ENCODE measurements at places on chromosomes 5 and 9.

GRCh38 chr5:124755565-124755964 is 9.1 kb upstream of the ZNF608 start:
- DNase-seq, result no peak

- no peak for DNase-seq
Measured at GRCh38 chr9:135076876-135077430, 10.5 kb upstream of the OLFM1 start.

GRCh38 chr5:4418084-4418483 is 722.0 kb upstream of the ADAMTS16 start:
- no peak for DNase-seq

DNA sequence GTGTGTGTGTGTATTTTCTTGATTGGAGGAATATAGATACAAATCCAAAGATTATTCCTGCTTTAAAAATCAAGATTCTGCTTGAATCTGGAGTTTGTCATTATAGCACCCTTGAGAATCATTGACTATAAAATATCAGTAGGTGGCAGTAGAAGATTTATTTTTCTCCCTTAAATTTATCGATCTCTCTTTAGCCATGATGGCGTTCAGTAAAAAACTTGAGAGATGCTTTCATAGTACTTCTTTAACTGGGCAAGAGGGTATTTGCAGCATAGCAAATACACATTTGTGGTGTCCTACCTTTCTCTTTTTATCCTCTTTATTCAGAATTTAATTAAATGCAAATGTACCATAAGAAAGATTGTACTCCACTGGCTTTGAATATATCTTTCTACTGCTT is 307.7 kb downstream of the ADGRV1 start:
- DNase-seq, result no peak

GRCh38 chr5:95810305-95811125 is 12.0 kb downstream of the GLRX start:
- no peak for DNase-seq

DNA sequence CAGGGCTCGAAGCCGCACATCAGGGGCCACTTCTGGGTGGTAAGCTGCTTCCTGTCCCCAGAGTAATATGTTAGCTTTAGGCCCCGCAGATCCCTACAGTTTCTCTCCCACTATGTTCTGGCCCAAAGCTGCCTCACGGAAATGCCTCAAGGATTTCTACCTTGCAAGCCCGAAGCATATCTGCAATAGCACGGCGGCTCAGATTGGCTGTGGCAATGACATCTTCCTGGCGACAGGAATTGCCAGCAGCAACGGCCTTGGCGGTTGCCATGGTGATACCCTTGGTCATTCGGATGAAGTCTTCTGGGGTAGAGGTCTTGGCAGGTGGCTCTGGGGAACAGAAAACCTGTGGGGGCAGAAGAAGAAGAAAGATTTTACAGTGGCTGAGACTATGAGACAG is 10.3 kb upstream of the TPM2 start:
- no peak for DNase-seq

GRCh38 chr9:20479419-20480155 is 142.7 kb downstream of the MLLT3 start:
- DNase-seq, result no peak

DNA sequence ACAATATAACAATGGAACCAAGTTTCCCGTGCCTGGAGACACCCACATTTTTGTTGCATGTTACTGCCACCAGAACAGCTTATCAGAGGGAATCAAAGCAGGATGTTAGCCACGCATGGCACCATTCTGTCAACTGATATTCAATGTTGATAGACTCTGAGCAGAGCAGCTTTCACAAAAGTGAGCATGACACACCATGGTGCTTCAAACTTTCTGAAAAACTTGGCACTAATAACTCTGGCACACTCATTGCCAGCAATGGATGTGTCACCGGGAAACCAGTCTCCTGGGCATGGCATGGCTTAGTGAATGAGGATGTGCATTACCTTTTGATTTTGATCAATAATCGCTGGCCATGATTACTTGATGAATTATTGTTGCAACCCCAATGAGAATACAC is 19.7 kb downstream of the NIPSNAP3B start:
- DNase-seq, result no peak

DNA sequence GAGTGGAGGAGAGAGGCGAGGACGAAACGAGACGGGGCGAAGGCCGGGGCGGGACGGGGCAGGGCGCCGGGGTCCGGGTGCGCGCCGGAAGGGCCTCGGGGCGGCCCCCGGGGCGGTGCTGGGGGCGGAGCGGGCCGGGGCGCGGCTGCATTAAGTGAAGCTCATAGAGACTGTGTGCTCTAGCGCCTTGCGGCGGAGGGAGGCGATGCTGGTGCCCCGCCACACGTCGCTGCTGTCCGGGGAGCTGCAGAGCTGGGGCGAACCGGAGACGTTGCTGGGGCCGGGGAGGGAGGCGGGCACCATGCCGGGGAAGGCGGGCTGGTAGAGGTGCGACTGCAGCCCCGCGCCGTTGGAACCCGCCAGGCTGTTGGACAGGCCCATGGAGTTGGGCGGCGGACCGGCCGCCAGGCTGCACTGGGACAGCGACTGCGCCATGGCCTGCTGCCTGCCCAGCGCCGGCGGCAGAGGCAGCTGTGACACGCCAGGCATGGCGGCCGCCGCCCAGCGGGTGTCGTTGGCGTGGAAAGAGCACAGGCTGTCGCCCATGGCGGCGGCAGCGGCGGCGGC is 8.3 kb downstream of the OTP start:
- no peak for DNase-seq

DNA sequence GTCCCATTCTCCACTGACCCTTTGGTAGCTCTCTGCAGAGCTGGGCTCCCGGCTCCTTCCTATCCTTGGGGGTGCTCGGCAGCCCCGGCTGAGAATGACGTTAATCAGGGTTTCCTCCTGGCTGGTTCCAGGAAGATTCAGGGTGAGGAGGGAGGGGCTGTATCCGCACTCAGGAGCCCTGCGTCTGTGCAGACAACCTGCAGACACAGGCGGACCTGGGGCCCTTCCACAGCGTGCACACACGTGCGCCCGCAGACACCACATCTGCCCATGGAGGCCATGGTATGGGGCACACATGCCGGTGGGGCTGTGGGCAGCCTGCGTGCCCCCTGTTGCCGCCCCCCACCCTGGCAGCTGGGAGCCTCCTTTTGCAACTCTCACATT is 66.6 kb upstream of the RNU6ATAC start:
- no peak for DNase-seq

DNA sequence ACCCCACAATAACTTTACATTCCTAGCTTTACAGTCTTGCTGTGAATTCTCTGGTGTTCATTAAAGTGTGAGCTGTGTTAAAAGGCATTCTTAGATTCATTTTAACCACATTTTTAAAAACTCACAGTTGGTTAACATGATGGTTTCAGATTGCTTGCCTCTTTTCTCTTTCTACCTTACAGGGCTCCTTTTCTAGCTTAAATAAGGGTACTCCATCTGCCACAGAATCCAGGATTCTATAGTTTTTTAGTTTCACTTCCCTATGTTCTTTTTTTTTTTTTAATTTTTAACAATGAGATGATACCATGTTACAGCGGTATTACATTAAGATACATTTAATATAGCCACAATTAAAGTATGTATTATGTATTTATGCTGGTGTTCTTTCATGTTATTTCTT is 3.9 kb upstream of the FBXO4 start:
- DNase-seq, result no peak

DNA sequence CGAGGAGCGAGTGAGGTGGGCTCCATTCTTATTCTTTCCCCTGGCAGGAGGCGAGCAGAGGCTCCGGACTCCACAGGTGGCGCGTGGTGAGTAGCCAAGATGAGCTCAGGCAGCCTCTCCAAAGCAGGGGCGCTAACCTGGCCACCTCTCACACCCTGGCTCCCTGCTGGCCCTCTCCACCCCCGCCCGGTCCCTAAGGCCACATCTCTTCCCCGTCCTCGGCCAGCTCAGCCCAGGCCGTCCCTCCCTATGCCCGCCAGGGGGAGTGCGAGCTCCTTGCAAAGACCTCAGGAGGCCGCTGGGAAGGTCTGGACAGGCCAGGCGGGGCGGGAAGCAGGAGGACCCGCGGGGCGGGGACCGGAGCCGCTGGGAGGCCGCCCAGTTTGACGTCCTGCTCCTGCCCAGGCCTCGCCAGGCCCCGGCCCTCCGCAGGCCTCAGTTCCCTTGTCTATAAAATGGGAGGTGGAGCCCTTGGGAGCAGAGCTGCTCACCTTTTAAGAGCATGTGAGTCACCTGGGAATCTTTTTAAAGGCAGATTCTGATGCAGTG is 46.3 kb upstream of the GGTA1 start:
- DNase-seq, result peak; percentile 11

DNA sequence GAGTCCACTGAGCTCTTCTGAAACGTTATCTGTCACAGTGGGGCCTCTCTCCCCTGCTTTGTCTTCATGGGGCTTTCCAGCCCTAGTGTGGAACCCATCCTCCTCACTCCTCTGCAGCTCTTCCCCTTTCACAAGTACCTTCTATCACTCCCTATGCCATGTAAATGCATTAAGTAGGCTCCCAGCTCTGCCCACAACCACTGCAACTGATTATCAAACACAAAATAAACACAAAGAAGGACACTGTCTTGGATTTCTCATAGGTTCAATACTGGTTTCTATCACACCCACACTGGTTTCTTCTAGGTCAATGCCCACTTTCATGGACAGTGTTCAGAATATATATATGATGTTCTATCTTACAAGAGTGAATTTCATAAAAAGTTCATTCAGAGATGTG is 139.4 kb downstream of the GNAQ start:
- DNase-seq, result no peak

DNA sequence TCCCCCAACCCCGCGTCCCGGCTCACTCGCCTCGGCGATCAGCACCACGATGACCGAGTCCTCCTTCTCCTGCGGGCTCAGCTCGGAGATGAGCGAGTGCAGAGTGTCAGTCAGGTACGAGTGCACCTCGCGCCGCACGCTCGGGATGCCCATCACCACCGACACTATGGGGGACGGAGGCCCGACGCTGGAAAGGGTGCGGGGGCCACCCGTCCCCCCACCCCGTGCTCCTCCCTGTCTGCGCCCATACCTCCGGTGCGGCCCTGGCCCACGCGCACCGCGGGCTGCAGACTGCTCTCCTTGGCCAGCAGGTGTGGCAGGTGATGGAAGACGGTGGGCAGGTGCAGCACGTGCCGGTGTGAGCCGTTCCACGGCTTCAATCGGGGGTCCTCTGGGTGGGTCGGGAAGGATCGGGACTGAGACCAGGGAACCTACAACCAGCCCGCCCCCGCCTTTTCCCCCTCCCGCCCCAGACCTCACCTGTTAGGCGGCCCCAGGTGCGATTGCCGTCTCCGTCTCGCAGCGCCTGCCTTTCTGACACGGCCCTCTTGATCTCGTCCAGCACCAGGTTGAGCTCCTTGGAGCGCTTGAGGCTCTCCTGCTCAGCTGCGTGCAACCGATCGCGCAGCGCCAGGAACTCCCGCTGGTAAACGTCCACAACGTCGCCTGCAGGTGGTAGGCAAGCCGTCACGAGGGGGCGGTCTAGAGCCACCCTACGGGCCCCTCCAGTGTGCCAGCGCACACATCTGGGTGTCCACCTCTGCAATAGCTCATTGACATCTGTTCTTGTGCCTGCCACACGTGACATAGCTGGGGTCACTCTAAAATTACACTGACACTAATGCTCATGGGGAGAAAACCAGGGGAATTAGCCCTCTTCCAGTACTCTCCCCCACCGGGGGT is 5.1 kb downstream of the MGAT4B start:
- DNase-seq, result no peak

DNA sequence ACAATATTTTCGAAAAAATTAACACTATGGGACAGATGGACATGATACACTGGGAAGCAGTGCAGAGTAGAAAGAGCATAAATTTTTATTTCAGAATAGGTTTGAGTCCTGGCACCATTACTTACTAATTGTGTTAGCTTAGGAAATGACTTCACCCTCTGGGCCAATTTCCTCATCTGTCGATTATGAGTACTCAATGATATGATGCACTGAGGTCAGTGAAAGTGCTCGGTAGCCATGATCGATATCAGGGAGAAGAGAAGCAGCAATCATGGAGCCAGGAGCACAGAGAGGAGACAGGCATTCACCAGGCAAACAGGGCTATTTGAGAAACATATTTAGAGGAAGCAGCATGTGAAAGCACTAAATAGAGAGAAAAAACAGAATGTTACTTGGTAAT is 29.4 kb downstream of the NR6A1 start:
- no peak for DNase-seq

GRCh38 chr9:108003526-108003925 is 514.0 kb upstream of the KLF4 start:
- DNase-seq, result no peak

GRCh38 chr5:2904399-2904798 is 152.9 kb upstream of the IRX2 start:
- no peak for DNase-seq

DNA sequence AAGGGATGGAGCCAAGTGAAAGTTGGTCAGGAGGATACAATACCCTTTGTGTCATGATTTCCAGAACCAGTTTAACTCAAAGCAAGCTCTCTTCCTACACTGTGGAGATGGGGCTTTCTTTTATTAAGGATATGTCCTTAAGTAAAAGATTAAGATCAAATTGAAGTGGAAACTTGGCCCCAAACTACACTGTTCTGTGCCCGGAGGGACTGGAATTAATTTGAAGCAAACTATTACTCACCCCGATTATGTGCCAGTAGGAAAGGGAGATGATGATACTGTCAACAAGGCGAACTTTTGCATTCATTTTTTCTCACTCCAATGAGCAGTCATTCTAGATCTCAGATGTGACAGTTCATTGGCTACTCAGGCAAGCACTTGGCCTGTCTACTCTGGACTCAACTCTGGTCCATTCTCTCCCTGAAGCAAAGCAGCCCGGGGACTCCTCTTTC is 186.7 kb downstream of the NTRK2 start:
- no peak for DNase-seq

- no peak for DNase-seq
Measured at GRCh38 chr9:101398930-101399642, 435 bp downstream of the ZNF189 start.

DNA sequence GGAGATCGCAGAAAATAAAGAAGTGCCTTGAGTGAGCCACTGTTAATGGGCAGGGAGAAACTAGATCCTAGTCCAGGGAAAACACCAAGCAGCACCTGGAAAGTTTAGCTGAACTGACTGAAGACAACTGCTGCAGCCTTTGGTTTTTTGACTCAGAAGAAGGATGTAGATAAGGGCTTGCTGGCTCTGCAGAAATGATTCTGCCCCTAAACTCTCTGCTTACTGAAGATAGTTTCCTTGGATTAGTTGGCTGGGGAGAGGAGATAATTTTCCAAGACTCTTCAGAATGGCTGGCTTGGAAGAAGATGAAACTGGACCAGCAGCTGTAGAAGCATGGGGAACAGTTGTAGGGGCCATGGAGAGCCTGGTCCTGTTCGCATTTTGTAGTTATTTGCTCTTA is 471.8 kb downstream of the KDM4C start:
- no peak for DNase-seq

- no peak for DNase-seq
Measured at GRCh38 chr5:134893748-134894505, 11.0 kb upstream of the PCBD2 start.

DNA sequence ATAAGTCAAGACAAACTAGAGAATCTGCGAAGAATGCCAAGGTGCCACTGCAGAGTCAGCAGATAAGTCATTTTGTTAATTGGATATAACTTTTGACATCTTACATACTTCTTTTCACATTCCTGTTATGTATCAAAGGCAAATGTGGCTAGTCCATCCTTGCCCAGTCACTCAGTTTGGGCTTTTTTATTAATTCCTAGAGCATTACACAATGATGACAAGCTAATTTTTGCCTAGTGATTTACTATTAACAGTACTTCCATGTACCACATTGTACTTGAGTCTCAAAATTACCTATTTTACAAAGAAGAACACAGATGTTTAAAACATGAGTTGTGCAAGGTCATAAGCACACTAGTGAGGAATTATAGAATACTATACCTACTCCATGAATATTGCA is 680.8 kb downstream of the DNAH5 start:
- DNase-seq, result no peak

GRCh38 chr5:180339583-180340183 is 13.5 kb downstream of the GFPT2 start:
- no peak for DNase-seq
